Body of pancreas (tissue), 4 donors: ENCODE measurements at places on chromosomes 7 and 10. TPM values are rescaled to one million over a fixed set of nuclear protein-coding genes. Genes with fewer than 3 reads are reported as not detected.

GRCh38 chr10:26543567-26544306 is 105.6 kb downstream of the APBB1IP start:
- no peak overlapping the region for H3K4me3 ChIP-seq
- H3K27ac ChIP-seq = no peak overlapping the region
- no peaks in the 10 kb centered on the region for H3K4me1 ChIP-seq
- H3K36me3 ChIP-seq = no peaks in the 10 kb centered on the region
- DNase-seq = no peak
- no peaks in the 10 kb centered on the region for H3K27me3 ChIP-seq

DNA sequence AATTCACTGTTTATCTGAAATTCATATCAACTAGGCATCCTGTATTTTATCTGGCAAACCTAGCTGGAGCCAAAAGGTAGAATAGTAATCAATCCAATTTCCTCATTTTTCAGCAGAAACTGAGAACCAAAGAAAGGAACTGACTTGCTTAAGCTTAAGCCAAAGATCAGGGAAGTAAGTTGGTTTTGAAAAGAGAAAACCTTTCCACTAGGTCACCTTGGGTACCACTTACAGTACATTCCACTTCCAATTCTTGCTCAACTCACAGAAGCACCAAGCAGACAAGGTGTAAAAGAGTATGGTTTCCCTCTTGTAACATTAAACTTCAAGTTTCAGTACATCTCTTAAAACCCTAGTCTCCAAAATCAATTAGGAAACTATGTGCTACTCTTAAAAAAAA is 79.6 kb downstream of the ZFAND4 start:
- H3K27me3 ChIP-seq = no peaks in the 10 kb centered on the region
- no peak overlapping the region for H3K4me3 ChIP-seq
- H3K36me3 ChIP-seq = no peaks in the 10 kb centered on the region
- no peak overlapping the region for H3K27ac ChIP-seq
- peaks cover 20% of the 10 kb centered on the region for H3K4me1 ChIP-seq

GRCh38 chr10:110664483-110665420 is 20.6 kb downstream of the RBM20 start:
- H3K4me3 ChIP-seq = no peak overlapping the region
- H3K4me1 ChIP-seq = no peaks in the 10 kb centered on the region
- H3K27me3 ChIP-seq = no peaks in the 10 kb centered on the region
- no peaks in the 10 kb centered on the region for H3K36me3 ChIP-seq
- DNase-seq = no peak
- H3K27ac ChIP-seq = no peak overlapping the region

DNA sequence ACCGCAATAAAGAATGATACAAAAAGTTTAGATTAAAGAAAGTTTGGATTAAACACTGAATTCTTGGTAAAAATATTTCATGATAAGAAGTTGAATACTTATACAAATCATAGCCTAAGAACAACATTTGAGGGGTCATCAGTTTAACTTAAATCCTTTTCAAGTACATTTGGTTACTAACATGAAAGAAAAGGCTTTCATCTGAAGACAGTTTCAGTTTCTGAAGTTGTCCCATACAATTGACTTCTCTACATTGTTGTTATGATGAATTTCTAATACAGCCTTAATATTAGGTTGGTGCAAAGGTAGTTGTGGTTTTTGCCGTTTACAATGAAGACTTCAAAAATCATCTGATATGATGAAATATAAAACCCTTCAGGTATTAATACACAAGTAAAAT is 317.5 kb upstream of the MAGI2 start:
- H3K4me3 ChIP-seq = no peak overlapping the region
- H3K27ac ChIP-seq = no peak overlapping the region
- DNase-seq = no peak
- H3K27me3 ChIP-seq = no peaks in the 10 kb centered on the region
- H3K4me1 ChIP-seq = no peaks in the 10 kb centered on the region
- no peaks in the 10 kb centered on the region for H3K36me3 ChIP-seq

Gene SLC39A12
- not detected for total RNA-seq

Gene CLCN1
- total RNA-seq = not detected

GRCh38 chr10:119970963-119971362 is 78.4 kb downstream of the SEC23IP start:
- H3K27ac ChIP-seq = no peak overlapping the region
- H3K4me3 ChIP-seq = no peak overlapping the region
- DNase-seq = no peak
- no peaks in the 10 kb centered on the region for H3K4me1 ChIP-seq
- H3K36me3 ChIP-seq = no peaks in the 10 kb centered on the region

DNA sequence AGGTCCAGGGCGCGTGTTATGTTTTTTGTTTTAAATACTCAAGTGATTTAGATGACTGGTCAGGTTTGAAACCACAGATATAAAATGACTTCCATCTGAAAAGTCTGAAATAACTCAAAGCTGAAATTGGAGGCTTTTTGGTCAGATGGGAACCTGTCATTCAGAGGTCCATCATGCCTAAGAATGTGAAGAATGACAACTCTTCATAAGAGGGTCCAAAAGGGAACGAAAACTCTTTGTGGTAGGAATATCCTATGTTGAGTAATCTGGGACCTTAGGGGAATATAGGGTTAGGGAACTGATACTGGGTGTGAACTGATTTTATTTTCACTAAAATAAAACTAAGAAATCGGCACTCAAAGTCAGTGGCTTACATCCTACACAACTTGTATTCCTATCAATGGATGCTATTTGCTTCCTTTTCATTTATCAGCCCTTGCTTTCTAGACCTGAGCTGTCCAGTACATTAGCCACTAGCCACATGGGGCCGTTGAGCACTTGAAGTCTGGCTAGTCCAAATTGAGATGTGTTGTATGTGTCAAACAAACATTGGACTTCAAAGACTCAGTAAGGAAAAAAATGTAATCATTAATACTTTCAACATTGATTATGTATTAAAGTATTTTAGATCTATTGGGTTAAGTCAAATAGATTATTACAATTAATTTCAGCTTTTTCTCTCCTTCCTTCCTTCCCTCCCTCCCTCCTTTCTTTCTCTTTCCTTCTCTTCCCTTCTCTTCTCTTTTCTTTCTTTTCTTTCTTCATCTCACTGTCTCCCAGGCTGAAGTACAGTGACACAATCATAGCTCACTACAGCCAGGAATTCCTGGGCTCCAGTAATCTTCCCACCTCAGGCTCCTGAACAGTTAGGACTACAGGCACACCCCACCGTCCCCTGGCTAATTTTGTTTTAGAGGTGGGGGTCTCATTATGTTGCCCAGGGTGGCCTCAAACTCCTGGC is 56.5 kb upstream of the KDM7A start:
- H3K36me3 ChIP-seq = no peaks in the 10 kb centered on the region
- no peak overlapping the region for H3K27ac ChIP-seq
- peaks cover 20% of the 10 kb centered on the region for H3K4me1 ChIP-seq
- H3K4me3 ChIP-seq = no peak overlapping the region
- H3K27me3 ChIP-seq = no peaks in the 10 kb centered on the region
- DNase-seq = no peak

- no peaks in the 10 kb centered on the region for H3K4me1 ChIP-seq
- H3K27me3 ChIP-seq = no peaks in the 10 kb centered on the region
- no peak overlapping the region for H3K4me3 ChIP-seq
- no peak overlapping the region for H3K27ac ChIP-seq
- no peaks in the 10 kb centered on the region for H3K36me3 ChIP-seq
- DNase-seq = no peak
These were observed 458.1 kb downstream of the RPS24 start for GRCh38 chr10:78491812-78492211.

- no peak overlapping the region for H3K27ac ChIP-seq
- H3K4me3 ChIP-seq = no peak overlapping the region
- DNase-seq = no peak
- no peaks in the 10 kb centered on the region for H3K36me3 ChIP-seq
- H3K27me3 ChIP-seq = no peaks in the 10 kb centered on the region
These were observed 190.8 kb downstream of the GLRX3 start for GRCh38 chr10:130326954-130327353.

DNA sequence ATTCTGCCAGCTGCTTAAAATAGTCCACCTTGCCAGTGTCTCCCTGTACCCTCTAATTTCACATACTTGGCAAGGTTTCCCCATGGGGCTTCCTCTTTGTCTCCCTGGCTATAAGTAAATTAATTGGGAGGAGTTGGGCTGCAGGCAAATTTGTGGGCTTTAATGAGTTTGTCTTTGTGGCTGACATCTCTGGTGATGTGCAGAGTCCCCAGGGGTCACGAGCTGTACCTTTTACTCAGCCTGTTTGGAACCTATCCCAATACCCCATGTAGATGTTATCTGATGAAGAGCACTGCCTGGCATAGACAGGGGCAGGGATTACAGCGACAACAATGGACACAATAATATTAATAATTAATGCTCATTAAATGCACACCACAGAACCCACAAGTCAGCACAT is 132.5 kb downstream of the SLIT1 start:
- no peak for DNase-seq
- no peak overlapping the region for H3K4me3 ChIP-seq
- no peaks in the 10 kb centered on the region for H3K27me3 ChIP-seq
- no peaks in the 10 kb centered on the region for H3K4me1 ChIP-seq
- no peaks in the 10 kb centered on the region for H3K36me3 ChIP-seq

Gene NODAL
- total RNA-seq = not detected

Gene TMEM184A
- 21.0 TPM for total RNA-seq

- no peaks in the 10 kb centered on the region for H3K27me3 ChIP-seq
- no peak overlapping the region for H3K4me3 ChIP-seq
- no peak overlapping the region for H3K27ac ChIP-seq
- peaks cover 6% of the 10 kb centered on the region for H3K4me1 ChIP-seq
- no peak for DNase-seq
These were observed 30.2 kb upstream of the GIMAP8 start for GRCh38 chr7:150420242-150420641.

- H3K36me3 ChIP-seq = no peaks in the 10 kb centered on the region
- no peak overlapping the region for H3K4me3 ChIP-seq
- H3K27me3 ChIP-seq = no peaks in the 10 kb centered on the region
- H3K4me1 ChIP-seq = no peaks in the 10 kb centered on the region
These were observed 388.1 kb downstream of the PLXNA4 start for GRCh38 chr7:132187869-132188789.

Gene ANKRD61
- not detected for total RNA-seq

DNA sequence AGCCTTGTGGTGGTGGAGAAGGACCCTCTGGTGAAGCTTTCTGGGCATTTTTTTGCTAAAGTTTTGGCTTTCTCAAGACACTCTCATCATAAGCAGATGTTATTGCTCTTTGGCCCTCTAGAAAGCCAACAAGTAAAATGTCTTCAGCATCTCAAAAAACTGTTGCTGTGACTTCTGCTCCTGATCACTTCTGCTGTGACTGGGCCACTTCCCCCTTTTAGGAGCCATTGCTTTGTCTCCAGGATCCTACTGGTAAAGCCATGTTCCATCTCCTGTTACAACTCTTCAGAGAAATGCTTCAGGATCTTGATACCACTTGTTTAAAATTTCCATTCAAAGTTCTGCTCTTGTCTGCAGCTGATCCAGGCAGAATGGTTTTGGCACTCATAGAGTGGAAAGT is 10.9 kb downstream of the PARP12 start:
- no peak for DNase-seq
- peaks cover 26% of the 10 kb centered on the region for H3K4me1 ChIP-seq
- H3K27me3 ChIP-seq = no peaks in the 10 kb centered on the region
- no peaks in the 10 kb centered on the region for H3K36me3 ChIP-seq
- H3K27ac ChIP-seq = no peak overlapping the region
- no peak overlapping the region for H3K4me3 ChIP-seq

Gene SEMA3C
- total RNA-seq = 3.0 TPM

GRCh38 chr7:150845421-150845861 is 6.9 kb upstream of the AOC1 start:
- no peaks in the 10 kb centered on the region for H3K36me3 ChIP-seq
- DNase-seq = no peak
- H3K27ac ChIP-seq = no peak overlapping the region
- no peak overlapping the region for H3K4me3 ChIP-seq

Gene PAPOLB
- not detected for total RNA-seq

GRCh38 chr10:1272777-1273161 is 216.6 kb downstream of the WDR37 start:
- H3K27me3 ChIP-seq = no peaks in the 10 kb centered on the region
- no peaks in the 10 kb centered on the region for H3K4me1 ChIP-seq
- no peaks in the 10 kb centered on the region for H3K36me3 ChIP-seq
- no peak overlapping the region for H3K4me3 ChIP-seq
- DNase-seq = no peak
- H3K27ac ChIP-seq = no peak overlapping the region

Gene SPAG6
- 0.26 TPM for total RNA-seq

Gene STRIP2
- total RNA-seq = not detected

Gene CPN1
- not detected for total RNA-seq

DNA sequence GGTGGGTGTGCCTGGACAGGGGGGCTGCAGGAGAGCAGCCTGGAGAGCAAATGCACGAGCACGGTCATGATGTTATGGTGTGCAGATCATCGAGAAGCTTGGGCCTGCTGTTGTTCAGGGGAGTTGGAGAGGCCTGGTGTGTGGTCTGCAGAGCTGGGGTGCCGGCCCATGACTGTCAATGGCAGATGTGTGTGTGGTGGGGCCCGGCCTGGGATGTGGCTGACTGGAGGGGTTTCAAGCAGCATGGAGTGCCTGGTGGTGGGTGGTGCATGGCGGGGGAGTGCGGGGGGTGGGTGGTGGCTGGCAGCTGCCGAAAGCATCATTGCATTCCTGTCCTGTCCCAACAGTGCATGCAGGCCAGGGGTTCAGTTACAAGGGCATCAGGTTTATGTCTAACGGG is 122.6 kb downstream of the DOCK1 start:
- H3K27ac ChIP-seq = no peak overlapping the region
- H3K27me3 ChIP-seq = no peaks in the 10 kb centered on the region
- H3K4me1 ChIP-seq = no peaks in the 10 kb centered on the region
- H3K4me3 ChIP-seq = no peak overlapping the region
- peaks cover 3% of the 10 kb centered on the region for H3K36me3 ChIP-seq

Gene VPS37D
- 6.0 TPM for total RNA-seq

DNA sequence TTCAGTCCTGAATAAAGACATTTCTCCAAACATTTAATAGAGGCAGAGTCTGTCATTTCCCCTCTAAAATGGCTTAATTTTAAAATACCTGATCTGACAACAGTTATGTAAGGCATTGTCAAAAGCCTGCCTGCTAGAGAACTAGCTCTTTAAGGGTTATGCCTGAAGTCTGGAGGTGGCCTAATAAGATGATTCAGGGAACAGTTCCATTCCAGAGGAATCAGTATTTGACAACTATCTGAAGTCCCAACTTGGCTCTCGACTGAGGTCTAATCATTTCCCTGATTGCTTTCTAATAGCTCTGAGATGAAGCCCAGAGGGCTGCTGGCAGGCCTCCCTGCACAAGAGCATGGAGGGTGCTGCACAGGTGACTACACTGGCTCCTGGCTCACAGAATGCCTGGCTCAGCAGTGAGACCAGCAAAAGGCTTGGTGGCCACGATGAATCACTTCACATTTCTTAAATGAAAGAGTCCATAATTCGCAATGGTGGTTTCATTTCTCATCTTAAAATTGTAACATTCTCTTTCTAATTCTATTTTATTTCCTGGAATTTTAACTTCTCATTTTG is 509.6 kb upstream of the POM121L12 start:
- H3K36me3 ChIP-seq = no peaks in the 10 kb centered on the region
- no peak for DNase-seq
- H3K4me3 ChIP-seq = no peak overlapping the region
- no peaks in the 10 kb centered on the region for H3K4me1 ChIP-seq
- H3K27me3 ChIP-seq = no peaks in the 10 kb centered on the region
- no peak overlapping the region for H3K27ac ChIP-seq

- H3K27ac ChIP-seq = no peak overlapping the region
- H3K4me1 ChIP-seq = no peaks in the 10 kb centered on the region
- no peak overlapping the region for H3K4me3 ChIP-seq
- DNase-seq = no peak
These were observed 146.8 kb downstream of the HIBADH start for GRCh38 chr7:27515933-27516332.
